ENCODE measurements at places on chromosomes 12 and 14.
A peak's percentile ranks its signal among the peaks of the same experiment; 100 is the strongest.

DNA sequence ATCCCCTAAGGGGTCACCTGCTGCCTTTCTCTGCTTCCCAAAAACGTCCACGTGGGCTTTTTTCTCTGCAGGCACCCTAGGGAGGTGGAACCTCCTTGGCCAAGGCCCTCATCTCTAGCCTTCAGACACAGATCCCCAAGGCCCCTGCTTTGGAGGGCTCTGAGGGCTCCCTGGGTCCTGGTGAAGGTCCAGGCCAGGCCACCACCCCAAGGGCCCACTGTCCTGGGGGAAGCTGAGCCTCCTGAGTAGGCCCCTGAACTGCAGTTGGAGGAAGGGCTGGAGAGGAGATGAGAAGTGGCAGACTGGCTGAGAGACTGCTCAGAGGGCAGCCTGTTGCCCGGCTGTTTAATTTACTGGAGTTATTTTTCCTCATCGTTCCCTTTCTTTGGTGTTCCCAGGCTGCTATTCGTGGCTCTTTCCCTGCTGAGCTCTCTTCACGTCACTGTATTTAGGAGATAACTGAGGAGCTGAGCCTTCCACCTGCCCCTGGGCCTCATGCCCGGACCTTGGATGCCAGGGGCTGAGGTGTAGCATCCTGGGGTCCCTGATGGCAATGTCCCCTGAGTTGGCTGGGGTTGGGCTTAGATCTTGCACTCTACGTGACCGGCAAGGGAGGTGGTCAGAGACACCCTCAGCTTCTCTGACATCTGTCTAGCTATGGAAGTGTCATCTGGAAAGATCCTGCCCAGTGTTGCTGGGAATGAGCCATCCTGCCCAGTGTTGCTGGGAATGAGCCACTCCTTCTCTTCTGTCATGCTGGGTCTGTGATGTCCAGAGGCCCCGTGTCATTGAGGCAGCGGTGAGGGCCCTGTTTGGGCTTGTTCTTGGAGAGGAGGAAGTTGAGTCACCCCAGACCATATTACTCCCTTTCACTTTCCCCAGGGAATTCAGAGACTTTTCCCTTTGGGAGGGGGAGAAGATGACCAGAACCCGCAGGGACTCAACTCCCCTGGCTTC, 139.8 kb downstream of the TSPAN9 start:
- DNase-seq: no peak

GRCh38 chr12:95951515-95951914, 8.4 kb downstream of the AMDHD1 start:
- DNase-seq: no peak

GRCh38 chr12:92143258-92143657, 2.4 kb downstream of the BTG1 start:
- DNase-seq: no peak

- DNase-seq: no peak
Measured at GRCh38 chr14:75267141-75267721, 11.4 kb upstream of the FOS start.

DNA sequence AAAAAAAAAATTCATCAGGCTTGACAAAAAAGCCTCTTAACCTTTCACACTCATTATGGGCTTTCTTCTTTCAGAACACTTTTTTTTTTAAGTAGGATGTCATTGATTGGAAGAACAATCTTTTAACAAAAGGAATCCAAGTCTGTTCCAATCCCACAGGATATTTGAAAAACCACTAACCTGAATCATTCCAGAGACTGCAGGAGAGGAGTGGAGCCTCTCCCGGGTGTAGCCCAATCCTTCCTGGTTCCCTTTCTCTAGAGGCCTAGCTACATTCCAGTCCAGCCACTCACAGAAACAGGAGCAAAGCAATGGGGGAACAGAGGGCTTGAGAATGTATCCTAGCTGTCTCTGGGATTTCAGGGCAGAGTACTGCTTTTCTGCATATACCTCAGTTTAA, 4.3 kb downstream of the MFAP5 start:
- DNase-seq: no peak

DNA sequence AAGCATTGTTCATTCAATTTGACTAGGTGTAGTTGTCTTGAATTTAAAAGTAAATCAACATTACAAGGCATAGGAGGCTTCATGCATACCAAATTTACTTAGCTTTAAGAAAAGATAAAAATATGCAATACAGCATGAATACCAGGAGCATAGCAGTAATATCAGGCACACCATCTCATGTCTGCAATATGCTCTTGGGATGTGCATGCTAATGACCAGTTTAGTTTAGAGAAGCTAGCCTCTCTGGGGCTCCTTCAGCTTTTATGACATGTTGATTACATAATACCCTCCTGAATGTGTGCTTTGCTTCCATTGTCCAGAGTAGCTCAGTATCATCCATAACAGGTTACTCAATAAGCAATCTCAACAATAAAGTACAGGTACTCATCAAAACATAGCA, 497.2 kb downstream of the FLRT2 start:
- DNase-seq: no peak

GRCh38 chr14:69274321-69274720, 14.4 kb downstream of the GALNT16 start:
- no peak for DNase-seq

DNA sequence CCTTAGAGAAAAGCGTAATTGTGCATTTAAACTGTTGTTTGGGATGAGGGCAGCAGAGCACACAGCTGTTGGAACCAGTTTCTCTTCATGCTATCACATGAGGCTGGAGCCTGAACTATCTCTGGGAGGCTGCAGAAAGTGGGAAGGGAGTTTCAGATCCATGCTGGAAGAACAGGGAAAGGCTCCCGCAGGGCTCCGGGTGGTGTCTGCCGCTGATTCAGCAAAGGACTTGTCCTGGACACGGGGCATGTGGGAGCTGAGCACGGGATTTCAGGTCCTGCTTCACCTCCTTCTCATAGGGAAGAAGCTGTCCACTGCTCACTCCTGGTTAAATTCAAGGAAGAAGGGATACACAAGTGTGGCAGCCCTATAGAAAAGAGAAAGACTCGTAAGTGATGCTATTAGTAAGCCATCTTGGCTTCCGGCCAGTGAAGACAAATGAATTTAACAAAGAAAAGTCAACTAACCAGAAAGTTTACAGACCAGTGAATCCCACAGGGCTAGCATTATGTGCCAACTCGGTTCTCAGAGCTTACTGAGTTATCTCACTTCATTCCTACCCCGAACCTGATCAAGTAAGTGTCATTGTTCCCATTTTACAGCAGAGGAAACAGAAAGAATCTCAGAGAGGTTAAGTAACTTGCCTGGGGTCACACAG, 6.7 kb upstream of the FZD10 start:
- no peak for DNase-seq

- no peak for DNase-seq
Measured at GRCh38 chr12:57097554-57097835, 8.6 kb downstream of the NAB2 start.

DNA sequence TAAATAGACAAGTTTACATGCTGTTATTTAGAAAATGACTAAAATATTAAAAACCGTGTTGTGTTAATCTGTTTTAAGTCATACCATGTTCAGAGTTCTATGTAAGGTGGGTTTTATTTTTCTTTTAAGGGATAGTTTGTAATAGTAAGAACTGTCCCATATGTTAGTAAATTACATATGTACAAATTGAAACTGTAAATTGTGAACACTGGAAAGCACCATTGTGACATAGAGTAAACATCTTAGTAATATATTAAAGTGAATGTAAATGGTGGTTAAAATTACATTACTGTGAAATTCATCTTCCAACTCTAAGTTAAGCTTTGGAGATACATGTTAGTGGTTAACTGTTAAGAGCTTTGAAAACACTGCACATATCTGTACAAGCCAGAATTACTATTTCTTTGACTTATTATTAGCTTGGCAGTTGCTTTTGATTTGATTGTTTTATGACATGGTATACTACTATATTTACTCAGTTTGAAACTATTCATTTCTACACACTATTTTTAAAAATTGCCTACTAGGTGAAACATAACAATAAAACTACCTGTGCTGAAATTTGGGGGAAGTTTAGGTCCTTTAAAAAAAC, 27.4 kb upstream of the DIP2B start:
- no peak for DNase-seq

DNA sequence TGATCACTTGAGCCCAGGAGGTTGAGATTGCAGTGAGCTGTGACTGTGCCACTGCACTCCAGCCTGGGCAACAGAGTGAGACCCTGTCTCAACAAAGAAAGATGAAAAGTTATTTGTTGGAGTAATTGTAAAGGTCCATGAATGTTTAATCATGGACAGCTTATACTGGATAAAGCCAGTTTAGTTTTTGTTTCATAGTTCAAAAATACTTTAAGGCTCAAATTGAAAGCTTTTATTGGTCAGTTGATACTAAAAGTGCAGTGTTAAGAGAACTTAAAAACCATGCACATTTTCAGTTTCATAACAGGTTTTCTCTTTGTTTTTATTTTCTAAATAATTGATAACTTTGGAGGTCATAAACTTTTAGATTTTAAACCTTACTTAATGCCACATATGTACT, 108.4 kb downstream of the MON2 start:
- DNase-seq: no peak

GRCh38 chr14:37203423-37203822, 5.7 kb downstream of the MIPOL1 start:
- DNase-seq: no peak

DNA sequence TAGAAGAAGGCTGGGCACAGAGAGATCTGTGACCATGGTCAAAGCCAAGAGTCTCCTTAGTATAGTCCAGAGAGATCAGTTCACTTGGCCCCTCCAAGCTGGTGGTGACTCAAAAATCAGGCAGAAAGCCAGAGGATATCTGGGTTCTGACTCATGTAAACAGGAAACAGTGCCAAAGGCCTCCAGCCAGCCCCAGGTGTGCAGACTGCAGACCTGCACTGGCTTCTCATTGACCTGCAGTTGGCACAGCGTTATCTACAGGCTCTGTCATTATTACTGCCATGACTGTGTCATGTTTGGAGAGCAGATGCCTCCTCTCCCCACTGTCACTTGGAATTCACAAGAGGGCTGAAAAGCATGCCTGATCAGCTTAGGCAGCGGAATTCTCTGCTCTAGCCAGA, 295.7 kb upstream of the PRKD1 start:
- DNase-seq: no peak

GRCh38 chr12:1069846-1070245, 78.8 kb downstream of the ERC1 start:
- DNase-seq: no peak

DNA sequence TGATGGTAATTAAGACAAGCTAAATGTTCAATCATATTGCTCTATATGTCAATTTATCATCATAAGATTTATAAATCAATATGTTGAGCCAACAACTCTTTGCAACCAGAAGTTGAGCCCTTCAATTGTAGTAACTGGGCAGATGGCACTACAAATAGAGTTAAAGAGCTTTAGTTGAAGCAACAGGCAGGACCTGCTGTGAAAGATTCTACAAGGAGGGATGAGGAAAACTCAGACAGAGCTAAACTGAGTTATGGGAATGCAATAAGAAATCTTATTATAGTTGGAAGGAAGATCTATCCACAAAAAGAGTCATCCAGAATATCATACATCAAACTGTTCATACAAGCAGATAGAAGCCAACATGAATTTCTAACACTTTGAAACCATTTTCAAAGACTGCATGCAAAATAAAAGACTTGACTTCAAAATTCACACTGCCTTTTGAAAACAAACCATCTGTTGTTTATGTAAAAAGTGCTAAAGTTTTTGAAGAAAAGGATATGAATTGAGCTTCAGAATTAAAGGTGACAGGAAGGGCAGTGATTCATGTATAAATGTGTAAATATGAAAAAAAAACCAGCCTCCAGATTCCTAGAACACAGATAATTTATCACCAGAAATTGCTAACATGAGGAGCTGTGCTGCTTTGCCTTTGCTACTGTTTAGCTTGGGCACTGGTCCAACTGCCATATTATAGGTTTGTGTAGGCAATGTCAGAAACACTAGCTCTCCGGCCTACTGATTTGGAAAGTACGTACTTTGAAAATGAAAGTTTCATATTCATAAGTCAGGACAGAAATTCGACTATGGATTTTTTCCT, 133.2 kb downstream of the SLC35F4 start:
- no peak for DNase-seq

GRCh38 chr12:47614521-47614920, 91.3 kb downstream of the RPAP3 start:
- DNase-seq: no peak

GRCh38 chr14:84777356-84777755, 752.6 kb upstream of the FLRT2 start:
- no peak for DNase-seq

- DNase-seq: no peak
Measured at GRCh38 chr12:58408516-58408915, 467.1 kb downstream of the ATP23 start.

GRCh38 chr14:88765130-88765529, 27.6 kb downstream of the EML5 start:
- peak; percentile 15 for DNase-seq

DNA sequence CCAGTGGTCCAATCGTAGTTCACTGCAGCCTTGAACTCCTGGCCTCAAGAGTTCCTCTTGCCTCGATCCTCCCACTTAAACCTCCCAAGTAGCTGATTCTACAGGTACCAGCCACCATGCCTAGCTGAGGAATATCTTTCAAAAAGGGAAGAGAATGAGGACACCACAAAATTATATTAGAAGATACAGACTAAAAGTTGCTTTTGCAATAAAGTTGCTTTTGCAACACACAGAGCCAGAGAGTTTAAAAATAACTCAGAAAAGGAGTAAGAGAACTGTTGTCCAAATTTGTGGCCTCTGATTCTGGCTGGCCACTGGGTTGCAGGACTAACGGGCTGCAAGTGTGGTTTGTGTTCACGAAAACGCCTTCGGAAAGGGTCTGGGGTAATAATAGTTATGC, 19.8 kb downstream of the TMEM253 start:
- no peak for DNase-seq

Data from activated CD4-positive, alpha-beta T cell treated with anti-CD3 and anti-CD28 coated beads for 36 hours (primary cell).